ENCODE measurements at places on chromosomes 11 and 22.

DNA sequence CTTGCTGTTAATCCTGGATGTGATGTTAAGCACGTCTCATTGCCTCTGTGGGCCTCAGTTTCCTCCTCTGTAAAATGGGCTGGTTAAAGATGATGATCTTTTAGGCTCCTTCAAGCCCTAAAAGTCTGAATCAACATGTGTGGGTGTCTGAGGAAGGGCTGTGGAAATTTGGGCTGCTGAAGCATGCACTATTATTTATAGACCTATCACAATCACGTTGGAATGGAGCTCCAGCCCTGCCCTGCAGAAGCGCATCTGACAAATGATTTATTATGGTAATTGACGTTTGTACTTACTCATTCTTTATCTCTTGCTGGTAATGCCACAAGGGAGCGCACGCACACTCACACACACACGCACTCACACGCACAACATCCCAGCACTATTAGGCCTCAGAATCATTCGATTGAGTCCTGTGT is 20.4 kb downstream of the P2RX3 start:
- no peak for DNase-seq

DNA sequence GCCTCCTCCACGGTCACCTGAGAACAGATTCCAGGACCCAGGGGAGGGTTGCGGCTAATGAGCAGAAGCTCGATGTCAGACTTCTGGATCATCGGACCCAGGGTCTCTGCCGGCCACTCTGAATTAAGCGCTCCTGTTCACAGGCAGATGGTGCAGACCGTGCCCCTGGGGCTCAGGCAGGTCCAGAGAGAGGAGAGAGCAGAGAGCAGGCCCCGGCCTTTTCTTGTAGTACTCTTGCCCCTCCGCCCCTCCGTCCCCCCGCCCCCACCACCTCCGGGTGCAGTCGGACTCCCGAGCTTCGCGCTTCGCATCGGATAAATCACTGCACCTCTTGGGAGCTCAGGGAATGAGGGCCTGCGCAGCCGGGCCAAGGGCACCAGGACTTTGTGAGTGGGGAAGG is 50.3 kb downstream of the RPS6KA4 start:
- no peak for DNase-seq

DNA sequence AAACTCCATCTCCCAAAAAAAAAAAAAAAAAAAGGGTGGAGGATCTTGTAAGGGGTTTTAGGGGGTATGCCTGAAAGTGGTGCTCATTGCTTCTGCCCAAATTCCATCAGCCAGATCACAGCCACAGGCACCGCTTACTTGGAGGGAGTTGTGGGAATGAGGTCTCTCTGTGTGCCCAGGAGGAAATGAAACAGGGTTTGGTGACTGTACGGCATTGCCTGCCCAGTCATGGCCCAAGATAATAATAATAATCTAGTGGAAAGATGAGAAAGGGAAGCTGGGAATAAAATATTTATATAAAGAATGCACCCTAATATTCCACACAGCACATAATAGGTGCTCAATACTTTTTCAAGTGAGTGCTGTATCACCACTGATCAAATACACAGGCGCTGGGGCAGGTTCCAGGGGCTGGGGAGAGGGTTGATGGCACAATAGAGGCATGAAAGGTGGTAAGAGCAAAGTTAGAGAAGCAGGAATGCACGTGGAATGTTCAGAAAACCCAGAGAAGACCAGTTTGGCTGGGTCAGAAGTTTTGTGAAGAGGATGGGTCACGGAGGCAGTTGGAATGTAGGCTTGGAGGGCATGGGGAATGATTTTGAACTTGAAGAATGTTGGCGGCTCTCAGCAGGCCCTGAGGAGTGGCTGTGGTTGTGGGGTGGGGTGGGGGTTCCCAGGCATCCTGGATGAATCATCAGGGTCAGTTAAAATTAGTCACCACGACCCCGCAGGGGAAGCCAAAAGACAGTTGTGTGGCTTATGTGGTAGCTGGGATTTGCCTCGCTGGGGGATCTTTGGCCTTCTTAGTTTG is 12.5 kb upstream of the MB start:
- peak; percentile 77 for DNase-seq

- no peak for DNase-seq
Measured at GRCh38 chr11:18615628-18616392, 16.2 kb downstream of the MISFA start.

DNA sequence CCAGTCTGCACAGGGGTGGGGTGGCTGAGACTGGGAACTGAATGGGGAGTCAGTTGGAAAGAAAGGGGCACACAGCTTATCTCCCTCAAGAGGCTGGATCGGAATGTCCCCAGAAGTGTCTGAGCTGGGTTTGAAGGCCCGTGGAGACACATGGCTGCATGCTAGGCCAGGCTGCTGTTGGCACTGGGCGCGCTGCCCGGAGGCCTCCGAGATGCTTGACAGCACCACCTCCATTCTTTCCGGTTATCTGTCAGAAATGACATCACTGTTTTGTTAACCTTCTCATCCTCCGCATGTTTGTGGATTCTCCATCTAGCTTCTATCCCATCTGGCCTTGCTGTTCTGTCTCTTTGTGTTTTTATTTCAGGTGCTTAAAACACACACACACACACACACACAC is 85.5 kb downstream of the APIP start:
- no peak for DNase-seq

GRCh38 chr22:47563406-47564157 is 801.1 kb downstream of the TBC1D22A start:
- DNase-seq = no peak

DNA sequence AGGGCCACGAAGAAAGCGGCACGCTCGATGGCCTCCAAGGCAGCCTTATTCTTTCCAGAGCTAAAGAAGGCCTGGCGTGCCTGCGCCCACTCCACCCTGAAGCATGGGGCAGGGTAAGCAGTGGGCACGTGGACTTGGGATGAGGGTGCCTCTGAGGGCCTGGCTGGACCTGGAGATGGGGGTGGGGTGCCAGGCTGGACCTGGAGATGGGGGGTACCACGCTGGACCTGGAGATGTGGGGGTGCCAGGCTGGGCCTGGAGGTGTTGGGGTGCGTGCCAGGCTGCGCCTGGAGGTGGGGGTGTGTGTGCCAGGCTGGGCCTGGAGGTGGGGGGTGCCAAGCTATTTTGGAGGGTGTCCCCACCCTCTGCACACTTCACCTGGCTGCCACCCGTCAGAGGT is 5.3 kb downstream of the CPT1B start:
- DNase-seq = no peak

DNA sequence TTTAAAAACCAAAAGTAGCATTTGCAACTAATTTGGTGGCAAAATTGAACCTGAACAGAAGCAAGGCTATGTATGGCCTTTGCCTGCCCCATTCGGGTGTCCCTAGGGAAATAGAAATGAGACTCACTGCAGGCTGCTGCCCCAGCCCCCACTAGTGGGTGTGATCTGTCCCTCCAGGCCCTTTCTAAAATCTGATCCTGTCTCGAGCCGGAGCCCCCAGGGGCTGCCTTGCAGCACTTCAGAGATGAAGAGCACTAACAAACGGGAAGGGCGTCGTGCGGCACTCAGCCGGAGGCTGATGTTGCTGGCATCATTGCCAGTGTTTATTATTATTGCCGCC is 43.2 kb downstream of the CD82 start:
- no peak for DNase-seq

- DNase-seq = no peak
Measured at GRCh38 chr11:114782650-114783310, 104.5 kb downstream of the NXPE2 start.

- DNase-seq = no peak
Measured at GRCh38 chr22:37310815-37311595, 28.7 kb downstream of the CYTH4 start.

- DNase-seq = no peak
Measured at GRCh38 chr11:31645747-31646146, 136.2 kb downstream of the ELP4 start.

GRCh38 chr22:17397756-17398547 is 28.7 kb downstream of the CECR2 start:
- DNase-seq = no peak

DNA sequence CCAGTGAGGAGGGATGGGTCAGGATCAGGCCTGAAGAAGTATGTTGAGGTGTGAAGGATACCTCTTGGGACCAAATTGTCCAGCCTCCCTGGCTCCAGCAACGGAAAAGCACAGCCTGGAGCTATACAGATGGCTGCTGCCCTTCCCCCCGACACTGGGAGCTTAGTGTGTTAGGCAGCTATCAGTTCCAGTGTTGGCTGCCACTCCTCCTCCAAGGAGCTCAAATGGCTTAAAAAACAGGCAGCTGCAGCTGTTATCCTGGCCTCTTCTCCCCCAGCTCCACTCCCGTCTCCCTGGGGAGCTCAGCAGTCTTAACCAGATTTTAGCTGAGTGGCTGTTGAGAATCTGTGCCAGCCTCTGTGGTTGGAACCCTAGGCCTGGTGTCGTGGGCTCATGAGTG is 225.0 kb downstream of the JRKL start:
- DNase-seq = no peak

DNA sequence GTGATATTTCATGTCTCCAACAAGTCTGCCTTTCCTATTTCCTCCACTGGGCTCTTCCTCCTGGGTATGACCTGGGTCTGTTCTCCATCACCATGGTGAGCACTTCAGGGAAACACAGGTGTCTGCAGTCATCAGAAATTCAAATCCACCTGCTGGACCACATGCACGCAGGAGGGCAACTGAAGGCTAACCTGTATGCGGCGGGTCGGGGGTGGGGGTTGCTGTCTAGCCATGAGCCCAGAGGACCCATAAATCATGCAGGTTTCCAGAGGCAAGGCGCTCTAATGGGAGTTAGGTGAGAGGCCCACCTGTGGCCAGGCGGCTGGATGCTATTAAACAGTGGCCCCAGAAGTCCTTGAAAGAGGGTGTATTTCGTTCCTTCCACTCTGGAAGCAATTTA is 11.1 kb upstream of the PAMR1 start:
- DNase-seq = no peak

DNA sequence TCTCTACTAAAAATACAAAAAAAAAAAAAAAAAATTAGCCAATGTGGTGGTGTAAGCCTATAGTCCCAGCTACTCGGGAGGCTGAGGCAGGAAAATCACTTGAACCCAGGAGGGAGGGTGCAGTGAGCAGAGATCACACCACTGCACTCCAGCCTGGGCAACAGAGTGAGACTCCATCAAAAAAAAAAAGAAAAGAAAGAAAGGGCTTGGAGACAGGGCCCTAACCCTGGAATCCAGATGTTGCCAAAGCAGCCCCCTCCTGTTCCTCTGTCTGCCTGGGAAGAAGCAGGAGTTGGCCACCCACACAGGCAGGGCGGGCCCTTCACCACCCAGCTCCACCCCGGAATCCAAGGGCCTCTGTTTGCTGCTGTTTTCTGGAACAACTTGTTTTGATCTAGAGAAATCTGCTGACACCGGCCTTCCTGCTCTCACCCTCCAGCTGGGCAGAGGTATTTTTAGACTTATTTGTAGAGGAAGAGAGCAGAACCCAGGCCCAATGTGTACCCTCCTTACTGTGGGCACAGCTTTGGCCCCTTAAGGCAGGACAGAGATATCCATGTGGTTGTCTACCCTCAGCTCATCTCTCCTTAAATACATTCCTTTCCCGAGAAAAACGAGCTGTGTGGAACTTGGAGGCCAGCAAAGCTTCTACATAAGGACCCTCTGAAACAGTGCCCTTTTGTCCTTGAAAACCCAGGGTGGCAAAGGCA is 2.7 kb upstream of the NEAT1 start:
- peak; percentile 64 for DNase-seq

DNA sequence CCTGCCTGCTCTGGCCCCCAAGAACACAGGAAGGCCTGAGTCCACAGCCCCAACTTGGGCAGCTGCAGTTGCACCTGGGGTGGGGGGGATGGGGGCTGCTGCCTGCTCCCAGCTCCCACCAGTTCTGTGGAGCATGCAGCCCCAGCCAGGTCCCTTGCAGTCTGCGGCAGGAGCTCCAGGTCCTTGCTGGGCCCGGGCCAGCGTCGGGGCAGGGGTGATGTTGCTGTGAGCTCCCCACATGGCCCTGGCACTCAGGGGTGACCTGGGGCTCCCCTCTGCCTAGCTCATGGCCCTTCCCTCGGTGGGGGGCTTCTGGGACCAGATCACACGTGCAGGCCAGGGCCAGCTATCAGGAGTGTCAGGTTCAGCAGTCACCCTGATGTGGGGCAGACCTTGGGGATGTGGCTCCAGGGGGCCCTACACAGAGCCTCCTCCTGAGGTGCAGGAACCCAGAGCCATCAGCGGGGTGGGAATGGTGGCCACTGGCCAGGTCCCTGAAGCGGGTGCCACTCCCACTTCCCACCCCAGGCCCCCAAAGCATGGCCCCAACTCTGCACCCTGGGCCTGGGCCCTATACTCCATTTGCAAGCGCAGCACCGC is 10.4 kb upstream of the MED17 start:
- no peak for DNase-seq

GRCh38 chr22:36964106-36964505 is 50.7 kb downstream of the CSF2RB start:
- DNase-seq = no peak

DNA sequence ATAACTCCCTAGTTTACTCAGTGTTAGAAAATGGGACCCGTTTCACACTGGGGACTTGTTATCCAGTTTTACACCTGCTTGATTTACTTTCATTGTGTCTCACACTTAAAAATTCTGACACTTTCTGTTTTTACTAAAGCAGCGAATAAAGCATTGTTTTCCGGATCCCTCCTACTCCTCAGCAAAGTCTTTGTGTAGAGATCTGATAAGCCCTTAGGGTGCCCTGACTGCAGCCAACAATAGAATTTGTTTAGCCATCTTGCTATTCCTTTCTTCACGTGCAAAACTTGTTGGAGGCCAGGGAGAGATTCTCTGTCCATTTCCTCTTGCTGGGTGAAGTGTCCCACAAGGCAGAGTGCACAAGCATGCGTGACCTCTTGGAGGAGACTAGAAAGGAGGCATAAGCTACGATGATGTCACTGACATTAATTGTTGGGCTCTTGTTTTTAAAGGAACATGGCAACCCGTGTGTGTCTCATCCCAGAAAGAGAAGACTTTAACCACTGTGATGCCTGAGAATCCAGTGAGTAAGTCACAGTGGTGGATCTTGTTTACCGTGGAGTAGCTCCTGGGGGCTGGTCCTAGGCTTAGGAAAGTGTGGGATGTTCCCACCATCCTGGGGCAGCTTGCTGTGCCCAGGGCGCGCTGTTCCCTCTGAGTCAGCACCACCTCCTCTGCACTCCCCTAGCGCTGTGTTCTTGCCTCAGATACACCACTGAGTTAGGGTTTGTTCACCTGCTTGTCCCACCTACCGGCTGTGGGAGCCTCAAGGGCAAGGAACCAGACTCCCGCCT is 27.7 kb downstream of the MICAL2 start:
- DNase-seq = no peak

DNA sequence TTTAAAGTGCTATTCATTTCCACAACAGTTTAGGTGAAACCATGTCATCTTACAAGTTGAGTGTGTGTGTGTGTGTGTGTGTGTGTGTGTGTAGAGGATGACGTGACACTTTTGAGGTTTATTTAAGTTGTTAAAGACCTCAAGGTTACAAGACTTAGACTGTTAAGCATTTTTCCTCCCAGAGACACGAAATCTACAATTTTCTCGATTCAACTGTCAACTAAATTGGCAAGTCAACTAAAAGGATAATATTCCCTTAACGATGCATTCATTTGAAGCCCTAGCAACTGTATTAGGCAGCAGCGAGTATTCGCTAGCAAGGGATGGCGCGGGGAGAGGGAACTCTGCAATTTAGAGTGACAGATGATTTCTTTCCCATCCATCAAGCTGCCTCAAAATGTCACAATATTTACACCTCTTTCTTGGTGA is 17.6 kb upstream of the BDNF start:
- DNase-seq = no peak

GRCh38 chr11:110818032-110818687 is 105.9 kb upstream of the ARHGAP20 start:
- DNase-seq = peak; percentile 36
